Hypothalamus (tissue), 51 donors: ENCODE measurements at places on chromosomes 4 and X.

DNA sequence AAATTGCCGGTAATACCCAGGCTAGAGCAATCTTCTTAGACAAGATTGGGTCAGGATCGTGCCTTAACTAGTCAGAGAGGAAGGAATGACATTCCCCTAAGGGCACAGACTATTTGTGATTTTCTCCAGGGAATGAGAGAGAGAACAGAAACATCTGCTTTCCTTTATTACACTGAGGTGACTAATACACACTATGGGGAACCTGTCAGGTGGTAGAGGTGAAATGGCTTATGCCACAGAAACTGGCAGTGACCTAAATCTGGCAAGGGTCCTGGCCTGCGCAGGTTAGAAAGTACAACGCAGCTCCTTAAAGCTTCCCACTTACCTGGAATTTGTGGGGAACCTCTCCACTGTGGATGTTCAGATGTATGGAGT is 16.6 kb upstream of the HPGD start:
- no peak for DNase-seq

- DNase-seq: no peak
These were observed 13.5 kb downstream of the AFF1 start for GRCh38 chr4:86948276-86948675.

DNA sequence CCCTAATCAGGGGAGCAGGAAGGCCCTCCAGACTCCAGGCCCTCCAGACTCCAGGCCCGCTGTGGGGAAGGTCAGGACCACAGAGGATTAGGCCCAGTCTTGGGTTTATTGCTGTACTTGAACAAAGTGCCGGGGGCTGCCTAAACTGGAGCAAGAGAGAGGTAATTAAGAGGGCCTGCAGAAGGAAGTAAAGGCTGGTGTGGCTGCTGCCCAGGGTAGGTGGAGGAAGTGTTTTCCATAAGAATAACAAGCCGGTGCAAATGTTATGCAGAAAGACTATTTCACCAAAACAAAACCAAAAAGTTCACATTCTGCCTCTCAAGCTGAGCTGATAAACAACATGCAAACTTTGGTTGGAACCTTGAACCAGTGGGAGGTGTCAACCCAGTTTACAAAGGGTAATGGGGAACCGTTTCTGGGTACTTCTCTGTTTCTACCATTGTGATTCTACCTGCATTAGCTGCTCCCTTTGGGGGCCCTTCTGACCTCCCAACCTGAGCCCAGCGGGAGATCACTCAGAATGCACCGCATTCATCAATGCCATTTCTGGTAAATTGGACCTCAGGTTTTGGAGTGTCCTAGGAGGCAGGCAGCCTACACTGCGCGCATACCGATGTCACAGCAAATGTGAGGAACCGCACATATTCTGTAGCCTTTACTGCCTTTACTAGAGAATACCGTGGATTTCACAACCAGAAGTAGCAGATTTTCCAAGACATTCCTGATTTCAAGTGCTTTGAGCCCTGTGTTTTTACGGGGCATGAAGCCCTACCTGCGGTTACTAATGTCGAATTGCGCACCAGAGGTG is 59.7 kb upstream of the BCOR start:
- DNase-seq: no peak

DNA sequence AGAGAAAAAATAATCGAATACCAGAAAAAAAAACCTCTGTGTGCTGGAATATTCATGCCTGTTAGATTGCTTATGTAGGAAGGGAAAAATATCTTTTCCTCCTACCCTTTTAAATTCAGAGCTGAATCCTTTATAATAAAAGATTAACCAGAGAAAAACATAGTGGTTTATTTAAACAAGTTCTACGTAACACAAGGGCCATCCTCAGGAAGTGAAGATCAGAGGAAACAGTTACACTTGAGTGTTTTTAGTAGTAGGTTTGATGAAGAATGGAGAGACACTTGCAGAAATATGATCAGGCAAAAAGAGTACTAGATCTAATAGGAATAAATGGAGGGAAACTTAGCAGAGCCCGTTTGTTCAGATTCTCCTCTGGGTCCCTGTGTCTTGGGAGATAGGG is 66.3 kb downstream of the TMEM156 start:
- no peak for DNase-seq

- no peak for DNase-seq
These were observed 70.8 kb upstream of the GPM6A start for GRCh38 chr4:175882891-175883290.

DNA sequence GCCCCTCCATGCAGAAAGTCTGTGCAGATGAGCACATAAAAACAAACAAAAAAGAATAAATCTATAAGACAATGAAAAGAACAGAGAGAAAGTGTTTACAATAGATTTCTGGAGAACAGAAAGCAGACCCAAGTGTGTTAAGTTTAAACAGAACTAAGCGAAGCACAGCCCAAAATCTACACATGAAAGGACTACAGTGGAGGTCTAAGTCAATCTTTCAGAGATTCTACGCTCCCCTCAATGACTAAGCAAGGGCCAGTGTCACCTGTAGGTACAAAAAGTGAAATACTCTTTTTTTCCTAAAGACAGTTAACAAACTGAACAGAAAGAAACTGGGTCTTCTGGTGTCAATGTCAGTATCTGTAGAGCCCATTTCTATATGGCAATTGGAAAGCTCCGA is 18.2 kb downstream of the CLOCK start:
- DNase-seq: no peak

DNA sequence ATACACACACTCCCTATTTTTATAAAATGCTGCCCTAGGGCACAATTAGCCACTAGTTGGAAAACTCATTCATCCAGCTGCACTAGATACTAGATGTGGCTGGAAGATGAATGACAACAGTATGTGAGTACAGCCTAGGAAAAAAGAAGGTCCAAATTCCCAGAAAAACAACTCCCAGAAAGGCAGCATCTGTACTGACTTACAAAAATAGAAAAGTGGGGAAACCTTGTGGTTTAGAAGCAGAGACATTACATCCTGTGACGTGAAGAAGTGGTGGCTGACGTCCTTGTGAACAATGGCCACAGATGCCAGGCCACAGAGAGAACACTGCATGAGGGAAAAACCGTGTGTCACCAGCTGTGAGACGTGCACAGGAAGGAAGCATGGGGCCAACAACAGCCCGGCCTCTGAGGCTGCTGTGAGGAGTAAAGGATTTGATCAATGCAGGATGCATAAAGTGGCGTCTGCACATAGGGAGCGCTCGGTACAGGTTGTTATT is 81.2 kb downstream of the SPRY1 start:
- DNase-seq: no peak

DNA sequence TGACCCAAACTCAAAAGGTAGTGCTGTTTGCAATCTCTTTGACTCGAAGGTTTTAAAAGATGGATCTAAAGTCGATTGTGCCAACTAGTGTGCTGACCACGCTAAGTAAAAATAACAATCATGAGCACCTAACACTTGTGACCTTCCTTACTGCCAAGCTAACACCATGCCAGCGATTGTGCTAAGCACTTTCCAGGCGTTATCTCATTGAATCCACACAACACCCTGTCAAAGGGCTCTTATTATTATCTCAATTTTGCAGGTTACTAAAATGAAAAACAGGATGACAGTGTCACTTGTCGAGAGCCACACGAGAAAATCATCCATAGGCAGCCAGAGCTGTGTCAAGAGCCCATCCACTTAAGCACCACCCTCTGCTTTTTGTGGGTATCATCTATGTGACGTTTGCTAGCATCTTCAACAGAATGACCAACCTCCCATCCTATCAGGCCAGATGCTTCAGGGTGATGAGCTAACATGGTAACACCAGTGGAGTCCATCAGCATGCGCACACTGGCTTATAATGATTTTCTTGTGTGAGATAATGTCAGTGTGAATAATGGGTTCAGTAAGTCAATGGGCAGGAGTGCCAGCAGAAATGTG is 893 bp upstream of the GAB3 start:
- no peak for DNase-seq

- DNase-seq: no peak
These were observed 68.1 kb downstream of the MTMR1 start for GRCh38 chrX:150761176-150761818.
